ENCODE measurements at places on chromosomes 1 and 21. TPM values are rescaled to one million over a fixed set of nuclear protein-coding genes. Genes with fewer than 3 reads are reported as not detected.

Gene LORICRIN
- not detected for total RNA-seq

Gene PHC2
- total RNA-seq: 110 TPM

Gene NEXN
- 6.7 TPM for total RNA-seq

Gene USP21
- 22.8 TPM for total RNA-seq

Gene KCNJ6
- 4.9 TPM for total RNA-seq

Gene TRIM46
- total RNA-seq: 2.0 TPM

Gene KRTAP21-2
- not detected for total RNA-seq

Gene BEND5
- not detected for total RNA-seq

Gene EXOSC10
- 38.9 TPM for total RNA-seq

Gene CCDC185
- total RNA-seq: 0.03 TPM

Data from A549 treated with AZD2906 at 1 μM for 4 hours (cell line).